Suppressor macrophage (primary cell): ENCODE measurements at places on chromosomes 5 and 9.

- DNase-seq = no peak
Observed at GRCh38 chr9:12818431-12819000, 43.7 kb downstream of the LURAP1L start.

DNA sequence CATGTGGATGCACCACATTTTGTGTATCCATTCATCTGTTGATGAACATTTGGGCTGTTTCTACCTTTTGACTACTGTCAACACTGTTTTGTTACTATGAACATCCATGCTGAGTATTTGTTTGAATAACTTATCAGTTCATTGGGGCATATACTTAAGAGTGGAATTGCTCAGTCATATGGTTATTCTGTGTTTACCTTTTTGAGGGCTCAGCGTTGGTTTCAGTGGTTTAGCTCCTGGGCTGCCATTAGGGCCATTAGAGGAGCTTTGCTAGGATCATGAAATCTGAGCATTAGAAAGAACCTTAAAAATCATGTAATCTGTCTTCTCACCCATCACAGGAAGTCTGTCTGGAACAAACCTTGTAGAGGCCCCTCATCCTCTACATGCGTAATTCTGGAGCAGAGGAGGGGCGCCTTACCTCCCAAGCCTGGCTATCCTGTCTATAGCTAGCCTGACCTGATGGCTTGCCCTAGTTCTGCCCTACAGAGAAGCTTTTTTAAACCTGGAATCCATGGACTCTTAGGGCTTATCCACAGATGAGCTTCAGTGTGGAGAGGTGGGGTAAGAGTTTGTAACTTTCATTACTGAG, 92.9 kb downstream of the PDZD2 start:
- no peak for DNase-seq

- DNase-seq = no peak
Observed at GRCh38 chr5:137181667-137182066, 317.5 kb downstream of the SPOCK1 start.

DNA sequence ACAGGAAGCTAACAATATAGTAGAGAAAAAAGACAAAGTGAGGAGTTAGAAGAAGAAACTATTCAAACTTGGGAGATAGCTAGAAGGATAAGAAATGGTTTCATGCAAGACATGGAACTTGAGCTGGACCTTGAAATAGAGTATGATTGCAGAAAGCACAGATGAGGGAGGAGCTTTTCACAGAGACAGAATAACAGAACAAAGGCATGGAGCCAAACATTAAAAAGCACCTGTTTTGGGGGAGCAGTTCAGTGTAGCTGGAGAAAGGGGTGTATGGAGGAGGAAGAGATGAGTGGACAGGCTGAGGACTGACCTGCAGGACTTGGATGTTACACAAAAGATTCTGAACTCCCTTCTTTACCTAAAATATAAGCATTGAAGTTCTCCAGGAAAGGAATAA, 25.2 kb downstream of the DTWD2 start:
- DNase-seq = no peak

GRCh38 chr9:110578575-110579033, 937 bp downstream of the SVEP1 start:
- DNase-seq = no peak
